ENCODE measurements at places on chromosomes 4 and X. TPM values are rescaled to one million over a fixed set of nuclear protein-coding genes. Genes with fewer than 3 reads are reported as not detected.

GRCh38 chrX:53642337-53642736 is 44.2 kb downstream of the HUWE1 start:
- no peak for DNase-seq

- DNase-seq, result no peak
Measured at GRCh38 chr4:1576961-1577821, 106.9 kb downstream of the FAM53A start.

The SHROOM2 gene
- 0.27 TPM for total RNA-seq

- DNase-seq, result no peak
Measured at GRCh38 chrX:69228732-69229131, 63.5 kb upstream of the PJA1 start.

The GSX2 gene
- 0.54 TPM for total RNA-seq

DNA sequence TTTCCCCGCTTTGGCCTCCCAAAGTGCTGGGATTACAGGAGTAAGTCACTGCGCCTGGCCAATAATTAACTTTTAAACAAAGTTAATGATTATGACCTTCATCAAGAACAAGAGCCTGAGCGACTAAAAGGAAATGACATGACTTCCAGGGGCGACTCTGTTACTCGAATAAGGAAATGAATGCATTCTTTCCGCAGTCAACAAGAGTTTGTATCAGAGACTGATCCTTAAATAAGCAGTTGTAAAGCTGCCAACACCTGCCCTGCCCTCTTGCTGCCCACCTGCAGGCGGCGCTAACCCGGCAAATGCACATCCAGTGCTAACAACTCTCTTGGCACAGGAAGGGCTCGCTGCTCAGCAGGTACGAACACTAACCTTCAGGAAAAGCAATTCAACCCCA is 27.3 kb downstream of the WDR1 start:
- no peak for DNase-seq

The SNX12 gene
- total RNA-seq, result 47.7 TPM

GRCh38 chrX:18210470-18210869 is 10.2 kb downstream of the BEND2 start:
- no peak for DNase-seq

The LAS1L gene
- 62.6 TPM for total RNA-seq

The SUPT20HL2 gene
- total RNA-seq, result not detected

DNA sequence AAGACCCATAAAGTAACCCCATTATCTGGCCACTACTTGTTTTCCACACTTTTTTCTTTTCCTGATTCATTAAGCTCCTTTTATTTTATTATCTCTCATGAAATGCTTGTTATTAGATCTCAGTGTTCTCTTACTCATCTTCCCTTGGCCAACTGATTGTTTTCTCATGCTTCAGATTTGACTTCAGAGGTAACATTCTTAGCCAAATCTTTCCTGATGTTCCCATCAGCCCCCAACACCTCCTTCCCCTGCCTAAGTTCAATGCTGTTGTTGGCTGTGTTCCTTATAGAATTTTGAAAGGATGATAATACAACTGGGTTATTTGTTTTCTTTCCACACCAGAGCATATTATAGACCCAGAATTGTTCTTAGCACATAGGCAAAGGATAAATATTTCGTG is 75.6 kb downstream of the BMPR1B start:
- no peak for DNase-seq

GRCh38 chr4:172758586-172759340 is 409.8 kb upstream of the GALNT7 start:
- no peak for DNase-seq

DNA sequence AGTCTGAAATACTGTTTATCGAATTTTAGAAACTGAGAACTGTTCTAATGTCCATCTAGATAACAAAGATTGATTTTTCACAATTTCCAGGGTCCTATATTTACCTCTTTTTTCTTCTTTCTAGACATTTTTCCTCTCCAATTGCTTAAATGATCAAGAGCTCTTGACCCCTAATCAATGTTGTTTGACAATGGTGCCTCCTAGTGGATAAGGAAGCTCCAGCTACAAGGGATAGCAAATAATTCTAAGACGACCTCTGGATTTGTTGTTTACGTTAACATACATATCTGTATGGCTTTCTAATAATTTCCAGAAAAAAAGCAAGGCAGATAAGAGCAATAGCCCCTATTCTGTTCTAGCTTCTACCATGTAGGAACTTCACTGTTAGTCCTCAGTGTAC is 35.8 kb downstream of the GPR82 start:
- DNase-seq, result no peak

Measured in GM12878 (cell line).